Activated naive CD4-positive, alpha-beta T cell (primary cell): ENCODE measurements at places on chromosomes 4 and X.

DNA sequence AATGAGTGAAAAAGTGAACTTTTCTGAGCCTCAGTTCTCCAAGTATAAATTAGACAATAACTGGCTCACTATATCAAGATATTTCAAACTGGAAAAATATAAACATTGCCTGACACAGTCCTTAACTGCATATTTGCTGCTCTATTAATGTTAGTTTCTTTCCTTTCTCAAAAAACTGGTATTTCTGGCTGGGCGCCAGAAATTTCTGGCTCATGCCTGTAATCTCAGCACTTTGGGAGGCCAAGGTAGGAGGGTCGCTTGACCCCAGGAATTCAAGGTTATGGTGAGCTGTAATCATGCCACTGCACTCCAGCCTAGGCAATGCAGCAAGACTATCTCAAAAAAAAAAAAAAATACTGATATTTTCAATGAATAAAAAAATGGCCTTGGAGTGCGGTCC is 227.0 kb downstream of the MAGEB17 start:
- DNase-seq, result no peak

- no peak for DNase-seq
Measured at GRCh38 chr4:47721892-47722575, 115.8 kb downstream of the CORIN start.

DNA sequence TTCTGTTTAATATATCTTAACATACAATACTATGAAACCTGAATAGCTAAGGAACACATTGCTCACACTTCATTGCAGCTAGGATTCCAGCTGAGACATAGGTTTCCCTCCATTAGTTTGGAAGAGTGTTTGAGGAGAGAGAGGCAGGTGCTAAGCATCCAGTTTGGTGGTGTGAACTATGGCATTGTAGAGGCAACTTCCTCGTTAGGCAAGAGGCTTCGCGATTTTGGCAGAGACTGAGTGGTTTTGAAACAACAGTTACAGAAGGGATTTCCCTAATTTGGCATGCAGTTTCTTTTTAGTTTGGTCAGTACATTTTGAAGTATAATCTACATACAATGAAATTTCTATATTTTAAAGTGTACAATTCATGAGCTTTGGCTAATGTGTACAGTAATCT is 117.1 kb upstream of the BMP3 start:
- no peak for DNase-seq

- DNase-seq, result no peak
Measured at GRCh38 chrX:106436691-106437090, 175.1 kb upstream of the RADX start.

- no peak for DNase-seq
Measured at GRCh38 chrX:79259073-79259689, 108.0 kb downstream of the ITM2A start.
